ENCODE measurements at places on chromosomes 5 and 9. TPM values are rescaled to one million over a fixed set of nuclear protein-coding genes. Genes with fewer than 3 reads are reported as not detected.

The CMYA5 gene
- 0.33 TPM for total RNA-seq

The HRH2 gene
- total RNA-seq, result under 0.01 TPM

The RNF145 gene
- 32.3 TPM for total RNA-seq

The MCTP1 gene
- 171 TPM for total RNA-seq

The CCL27 gene
- total RNA-seq, result not detected

The SMIM33 gene
- not detected for total RNA-seq

The FGF18 gene
- total RNA-seq, result 0.10 TPM

The PRDM9 gene
- total RNA-seq, result not detected

The ELOVL7 gene
- total RNA-seq, result not detected

The SV2C gene
- total RNA-seq, result not detected

The GARIN3 gene
- not detected for total RNA-seq

The GMCL2 gene
- not detected for total RNA-seq

The TEX53 gene
- total RNA-seq, result not detected

The SPAAR gene
- 4.5 TPM for total RNA-seq

The TGFBI gene
- total RNA-seq, result 7.6 TPM

The OTP gene
- not detected for total RNA-seq

The OGN gene
- total RNA-seq, result not detected

The BTNL3 gene
- total RNA-seq, result not detected

The CD14 gene
- total RNA-seq, result not detected

The CATSPER3 gene
- total RNA-seq, result under 0.01 TPM

The PCDHGA2 gene
- total RNA-seq, result 1.6 TPM

The CDH6 gene
- total RNA-seq, result not detected

The TSSK1B gene
- total RNA-seq, result under 0.01 TPM

The SPAG8 gene
- total RNA-seq, result not detected

The CACNA1B gene
- total RNA-seq, result under 0.01 TPM

The NUDT12 gene
- 3.6 TPM for total RNA-seq

The NNT gene
- total RNA-seq, result 67.9 TPM

The ACSL6 gene
- not detected for total RNA-seq

The SNX2 gene
- total RNA-seq, result 57.9 TPM

The SLC25A2 gene
- 0.48 TPM for total RNA-seq

The PGM5 gene
- total RNA-seq, result 3.2 TPM

The FOXE1 gene
- total RNA-seq, result not detected

The TUSC1 gene
- total RNA-seq, result 12.5 TPM

The SPINK6 gene
- total RNA-seq, result not detected

The IL3 gene
- total RNA-seq, result not detected

The DYNC2I2 gene
- 61.0 TPM for total RNA-seq

The SPATA24 gene
- total RNA-seq, result 4.1 TPM

The GABRA6 gene
- not detected for total RNA-seq

The NTNG2 gene
- total RNA-seq, result 0.10 TPM

The FBP2 gene
- total RNA-seq, result not detected

The GTF3C4 gene
- 27.7 TPM for total RNA-seq

The PTPN3 gene
- 0.19 TPM for total RNA-seq

The PLAC8L1 gene
- total RNA-seq, result 0.29 TPM

The DNAH5 gene
- 0.96 TPM for total RNA-seq

The ABLIM3 gene
- 40.5 TPM for total RNA-seq

The SHOC1 gene
- total RNA-seq, result not detected

The PDGFRB gene
- 1.3 TPM for total RNA-seq

The CAAP1 gene
- 17.9 TPM for total RNA-seq

The MARVELD2 gene
- total RNA-seq, result 4.8 TPM

The TXNDC8 gene
- not detected for total RNA-seq

The ZNF354C gene
- total RNA-seq, result 5.6 TPM

The TOMM5 gene
- 136 TPM for total RNA-seq

The PDE6A gene
- under 0.01 TPM for total RNA-seq

The SLC1A1 gene
- total RNA-seq, result 20.2 TPM

The FIBCD1 gene
- 0.29 TPM for total RNA-seq

The PCDHGB3 gene
- total RNA-seq, result 6.5 TPM

Measured in vein endothelial cell (primary cell).